ENCODE measurements at places on chromosomes 4 and X. TPM values are rescaled to one million over a fixed set of nuclear protein-coding genes. Genes with fewer than 3 reads are reported as not detected.

MAGEB1 gene
- total RNA-seq = not detected

ADH7 gene
- not detected for total RNA-seq

ALB gene
- total RNA-seq = not detected

COX7B2 gene
- total RNA-seq = not detected

SOD3 gene
- 16.9 TPM for total RNA-seq

GABRG1 gene
- total RNA-seq = not detected

All from smooth muscle cell of the umbilical artery (primary cell).